ENCODE measurements at places on chromosomes 12 and 14.

DNA sequence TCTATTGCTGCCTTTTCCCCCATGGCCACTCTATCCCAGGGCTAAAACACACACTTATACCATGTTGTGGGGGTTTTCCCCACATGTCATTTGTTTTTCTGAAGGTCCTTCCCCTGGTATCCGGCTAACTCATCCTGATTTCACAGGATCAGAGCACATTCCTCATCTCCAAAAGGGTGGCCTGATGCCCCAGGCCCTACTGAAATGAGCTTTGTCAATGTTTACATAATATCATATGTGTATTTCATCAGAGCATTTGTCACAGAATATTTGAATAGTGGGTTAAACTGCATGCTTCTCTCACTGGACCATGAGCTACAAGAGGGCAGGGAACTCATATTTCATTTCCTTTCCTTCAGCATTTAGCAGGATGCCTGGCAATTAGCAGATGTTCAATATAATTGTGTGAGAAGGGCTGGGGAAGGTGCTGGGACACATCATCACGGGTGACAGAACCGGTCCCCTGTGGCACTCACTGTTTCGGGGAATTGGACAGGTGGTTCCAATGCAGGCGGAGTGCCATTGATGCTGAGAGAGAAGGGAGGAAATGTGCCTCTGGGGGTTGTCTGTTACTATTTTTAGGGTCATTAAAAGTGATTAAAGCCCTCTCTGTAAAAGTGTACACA, 26.8 kb downstream of the EMP1 start:
- DNase-seq: no peak

DNA sequence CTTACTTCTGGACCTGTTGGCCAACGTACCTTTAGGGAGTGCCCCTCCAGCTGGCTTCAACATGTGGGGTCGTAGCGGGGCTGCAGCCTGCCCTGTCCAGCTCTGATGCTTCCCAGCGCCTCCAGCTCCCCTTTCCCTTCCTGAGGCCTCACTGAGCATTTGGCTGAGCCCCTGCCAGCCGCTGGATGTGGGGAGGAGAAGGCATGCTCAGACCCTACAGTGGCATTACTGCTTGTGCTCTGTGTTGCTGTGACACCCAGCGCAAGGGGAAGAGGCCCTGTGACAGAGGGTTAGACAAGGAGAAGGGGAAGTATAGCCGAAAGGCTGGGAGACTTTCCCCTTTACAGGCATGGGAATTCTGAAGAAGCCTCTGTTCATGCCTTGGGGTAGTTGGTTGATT, 145.9 kb downstream of the PRKCH start:
- no peak for DNase-seq

DNA sequence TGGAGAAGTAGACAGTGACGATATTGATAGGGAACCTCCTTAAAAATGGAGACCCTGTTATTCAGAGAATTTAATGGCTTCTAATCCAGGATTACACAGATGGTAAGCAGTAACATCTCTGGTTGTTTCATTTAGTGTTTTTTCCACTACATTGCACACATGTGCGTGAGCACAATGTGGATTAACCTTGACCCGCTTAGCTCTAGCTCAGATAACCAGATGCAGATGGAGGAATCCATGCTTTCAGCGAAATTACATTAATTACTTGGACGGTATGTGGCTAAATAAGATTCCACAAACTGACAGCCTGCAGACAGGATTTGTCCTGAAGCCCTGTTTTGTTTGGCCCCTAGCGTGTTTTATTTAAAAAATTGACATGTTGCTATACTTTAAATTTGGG, 378.4 kb downstream of the CCDC91 start:
- DNase-seq: no peak

GRCh38 chr12:69987579-69988091, 162.6 kb downstream of the MYRFL start:
- no peak for DNase-seq

- no peak for DNase-seq
Measured at GRCh38 chr12:77591959-77592743, 238.5 kb upstream of the NAV3 start.

DNA sequence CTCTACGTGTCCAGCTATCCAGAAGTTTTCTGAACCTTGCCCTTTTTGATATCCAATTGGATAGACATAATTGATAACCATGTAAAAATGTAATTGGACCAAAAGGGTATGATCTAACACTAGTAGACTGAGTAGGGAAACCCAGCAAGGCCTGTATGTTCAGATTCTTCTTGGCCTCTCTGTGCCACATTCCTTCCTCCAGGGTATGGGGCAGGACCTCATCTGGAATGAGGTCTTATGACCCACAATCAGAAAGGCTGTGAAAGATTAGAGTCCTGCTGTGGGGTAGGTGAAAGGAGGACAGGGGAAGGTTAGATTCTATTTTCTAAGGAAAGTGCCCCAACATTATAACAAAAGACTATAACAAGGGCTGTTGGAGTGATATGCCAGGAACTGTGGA, 51.3 kb upstream of the A2ML1 start:
- no peak for DNase-seq

DNA sequence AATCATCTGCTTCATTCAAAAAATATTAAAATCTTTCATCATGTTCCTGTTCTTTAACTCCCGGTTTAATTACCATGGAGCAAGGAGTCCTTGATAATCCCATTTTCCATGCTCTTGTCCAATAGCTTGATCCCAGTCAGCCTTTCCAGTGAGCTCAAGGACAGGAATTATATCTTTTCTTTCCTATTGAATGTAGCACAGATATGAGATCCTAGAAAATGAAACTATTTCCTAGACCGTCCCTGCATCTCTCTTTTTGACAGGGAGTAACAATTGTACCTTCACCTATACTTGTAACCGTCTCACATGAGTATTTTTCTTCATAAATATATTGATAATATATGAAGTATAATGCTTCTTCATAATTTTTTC, 35.6 kb downstream of the PIK3C2G start:
- DNase-seq: no peak

DNA sequence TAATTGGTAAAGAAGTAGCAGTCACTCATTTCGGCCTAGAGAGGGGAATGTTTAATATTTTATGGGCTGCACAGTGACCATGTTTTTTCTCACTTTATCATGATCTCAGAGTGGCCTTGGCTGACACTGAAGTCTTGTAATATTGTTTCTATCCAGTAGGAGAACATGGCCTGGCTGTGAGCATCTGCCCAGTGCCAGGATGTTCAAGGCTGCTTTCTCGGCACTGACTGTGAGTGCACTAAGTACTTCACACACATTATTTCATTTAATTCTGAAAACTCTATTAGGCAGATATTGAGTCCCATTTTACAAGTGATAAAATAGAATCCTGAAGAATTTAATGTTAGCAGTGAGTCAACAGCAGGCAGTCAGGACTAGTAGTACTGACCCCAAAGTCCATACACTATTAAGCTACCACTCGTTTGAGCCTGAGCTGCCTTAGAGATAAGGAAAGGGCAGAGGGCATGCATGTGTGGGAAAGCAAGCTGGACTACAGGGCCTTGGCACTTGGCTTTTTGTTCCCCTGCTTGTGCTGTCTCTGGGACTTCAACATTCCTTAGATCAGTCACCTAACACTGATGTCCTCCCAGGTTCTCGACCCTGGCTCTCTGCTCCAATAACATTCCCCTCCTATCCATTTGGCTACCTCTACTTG, 42.2 kb upstream of the APPL2 start:
- DNase-seq: no peak

- DNase-seq: no peak
Measured at GRCh38 chr12:65511912-65512311, 233.4 kb downstream of the MSRB3 start.

DNA sequence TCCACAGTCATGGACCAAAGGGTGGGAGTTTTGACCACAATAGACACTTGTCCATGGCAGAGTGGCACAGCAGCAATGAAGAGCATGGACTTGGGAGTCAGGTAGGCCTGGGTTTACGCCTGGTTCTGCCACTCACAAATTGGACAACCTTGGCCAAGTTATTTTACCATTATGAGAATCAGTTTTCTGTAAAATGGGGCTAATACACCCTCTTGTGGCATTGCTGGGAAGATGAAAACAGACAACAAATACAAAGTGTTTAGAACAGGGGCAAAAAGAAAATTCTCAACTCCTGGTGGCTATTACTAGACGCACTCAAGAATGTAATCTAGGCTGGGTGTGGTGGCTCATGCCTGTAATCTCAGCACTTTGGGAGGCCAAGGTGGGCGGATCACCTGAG, 2.6 kb downstream of the C12orf43 start:
- no peak for DNase-seq

- no peak for DNase-seq
Measured at GRCh38 chr14:53491884-53492277, 338.8 kb upstream of the DDHD1 start.

DNA sequence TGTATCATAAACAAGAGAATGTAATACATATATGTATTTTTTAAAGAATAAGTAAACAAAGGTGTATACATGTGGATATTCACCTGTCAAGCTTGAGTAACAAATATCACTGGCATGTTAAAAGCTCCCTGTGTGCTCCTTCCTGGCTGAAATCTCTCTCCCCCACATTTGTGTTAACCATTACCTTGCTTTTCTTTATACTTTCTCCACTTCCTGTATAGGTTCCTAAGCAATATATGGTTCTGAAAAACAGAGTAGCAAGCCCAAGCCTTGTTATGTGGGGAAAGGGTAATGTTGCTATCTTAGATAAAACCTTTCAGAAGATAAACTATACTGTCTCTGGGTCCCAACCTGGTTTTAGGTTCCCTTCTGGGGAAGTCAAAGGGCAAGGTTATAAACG, 32.3 kb upstream of the TBC1D30 start:
- DNase-seq: no peak

- no peak for DNase-seq
Measured at GRCh38 chr14:73223049-73223448, 14.3 kb upstream of the PAPLN start.

DNA sequence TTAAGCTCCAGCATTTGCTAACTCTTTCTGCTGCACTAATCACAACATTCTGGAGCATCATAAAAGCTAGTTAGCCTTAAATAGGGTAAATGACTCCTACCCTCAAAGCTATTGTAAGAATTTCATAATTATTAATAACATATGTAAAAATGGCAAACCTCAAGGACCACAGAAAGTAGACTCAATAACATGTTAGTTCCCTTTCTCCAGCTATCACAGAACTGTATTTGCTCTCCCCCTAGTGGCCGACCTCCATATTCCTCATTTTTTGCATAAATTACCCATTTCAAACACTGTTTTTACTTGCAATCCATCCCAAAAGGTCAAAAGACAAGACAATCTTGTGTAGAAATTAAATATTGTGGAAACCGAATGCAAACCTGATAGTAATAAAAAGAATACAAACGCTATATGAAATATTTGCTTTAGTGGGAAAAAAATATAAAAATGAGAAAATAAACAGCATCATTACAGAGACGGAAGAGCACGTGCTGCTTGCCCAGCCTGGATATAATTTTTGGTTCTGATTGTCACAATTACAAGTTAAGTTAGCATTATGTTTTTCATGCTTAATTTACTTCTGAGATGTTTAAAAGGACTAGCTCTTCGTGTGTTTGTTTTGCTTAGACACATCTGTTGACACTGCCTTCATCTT, 97.9 kb downstream of the RERGL start:
- DNase-seq: no peak

DNA sequence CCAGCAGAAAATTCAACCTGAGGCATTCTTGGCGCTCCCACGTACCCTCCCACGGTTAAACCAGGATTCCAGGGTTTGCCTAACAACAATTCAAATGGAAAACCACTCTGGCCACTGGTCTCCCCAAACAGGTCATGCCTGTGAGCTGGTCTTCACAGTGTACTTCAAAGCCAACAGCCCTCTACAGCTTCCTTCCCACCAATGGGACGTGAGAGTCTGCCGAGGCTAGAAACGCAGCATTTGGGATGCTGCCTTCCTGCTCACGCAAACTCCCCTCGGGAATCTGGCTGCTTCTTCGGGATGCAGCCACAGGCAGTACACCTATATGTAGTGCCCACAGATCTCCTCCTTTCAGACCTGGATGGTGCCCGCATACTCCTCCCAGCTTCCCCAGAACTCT, 149.1 kb downstream of the KLHL28 start:
- no peak for DNase-seq

GRCh38 chr14:22409006-22409405, 180.0 kb downstream of the DAD1 start:
- DNase-seq: no peak

DNA sequence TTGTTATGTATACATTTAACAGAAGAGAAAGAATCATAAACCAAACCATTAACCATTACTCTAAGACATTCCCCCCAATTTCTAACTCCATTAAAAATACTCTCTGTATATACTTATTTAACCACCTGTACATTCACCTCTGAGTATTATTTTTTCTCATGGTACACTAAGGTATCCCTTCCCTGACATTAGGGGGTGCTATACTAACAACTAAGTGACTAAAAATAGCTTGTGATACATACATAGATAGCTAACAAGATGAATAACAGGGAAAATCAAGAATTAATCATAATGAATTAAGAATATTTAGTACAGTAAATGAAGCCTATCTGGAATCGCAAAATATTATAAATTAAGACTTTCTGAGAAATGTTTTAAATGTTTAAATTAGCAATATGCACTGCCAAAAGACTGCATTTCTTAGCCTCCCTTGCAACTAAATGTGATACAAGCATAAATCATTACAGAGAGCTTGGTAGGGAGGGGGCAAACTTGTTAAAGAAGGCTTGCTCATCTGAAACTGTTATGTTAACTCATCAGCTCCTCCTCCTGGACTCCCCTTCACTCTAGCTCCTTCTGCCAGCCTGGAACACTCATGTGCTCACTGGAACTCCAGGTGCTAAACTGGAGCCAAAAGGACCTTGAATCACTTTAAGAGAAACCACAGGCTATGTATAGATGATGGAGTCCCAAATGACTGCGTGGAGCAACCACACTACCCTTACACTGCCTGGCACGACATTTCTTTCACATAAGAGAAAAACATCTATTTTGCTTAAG, 14.9 kb downstream of the C2CD5 start:
- DNase-seq: no peak

- no peak for DNase-seq
Measured at GRCh38 chr14:51260225-51260624, 20.2 kb downstream of the TMX1 start.

GRCh38 chr12:124525927-124526692, 41.3 kb downstream of the NCOR2 start:
- no peak for DNase-seq

DNA sequence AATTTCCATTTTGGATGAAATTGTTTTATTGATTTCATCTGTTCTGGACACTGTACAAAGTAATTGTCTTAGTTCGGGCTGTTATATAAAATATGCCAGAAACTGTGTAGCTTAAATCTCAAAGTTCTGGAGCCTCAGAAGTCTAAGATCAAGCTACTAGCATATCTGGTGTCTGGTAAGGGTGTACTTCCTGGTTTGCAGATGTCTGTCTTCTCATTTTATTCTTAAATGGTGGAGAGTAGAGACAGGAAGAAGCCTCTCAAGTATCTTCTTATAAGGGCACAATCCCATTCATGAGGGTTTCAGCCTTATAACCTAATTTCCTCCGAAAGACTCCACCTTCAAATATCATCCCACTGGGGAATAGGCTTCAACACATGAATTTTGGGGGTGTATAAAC, 51.3 kb downstream of the MON2 start:
- no peak for DNase-seq

DNA sequence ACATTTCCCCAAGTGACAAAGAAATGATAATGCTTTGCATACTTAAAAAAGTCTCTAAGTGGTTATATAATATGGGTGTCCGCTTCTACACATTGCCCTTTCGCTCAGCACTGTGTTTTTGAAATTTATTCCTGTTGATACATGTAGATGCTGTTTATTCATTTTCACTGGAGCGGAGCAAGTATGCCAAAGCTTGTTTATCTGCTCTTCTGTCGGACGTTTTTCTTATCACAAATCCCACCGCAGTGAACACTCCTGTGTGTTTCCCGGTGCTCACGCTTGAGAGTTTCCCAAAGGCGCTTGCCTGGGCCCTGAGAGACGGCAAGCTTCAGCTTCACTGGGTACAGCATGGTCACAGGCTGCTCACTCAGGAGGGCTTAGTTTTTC, 50.2 kb downstream of the TPCN1 start:
- DNase-seq: no peak

All from SIG-M5 (cell line).